AG04450 (cell line): ENCODE measurements at places on chromosomes 16 and 17.

DNA sequence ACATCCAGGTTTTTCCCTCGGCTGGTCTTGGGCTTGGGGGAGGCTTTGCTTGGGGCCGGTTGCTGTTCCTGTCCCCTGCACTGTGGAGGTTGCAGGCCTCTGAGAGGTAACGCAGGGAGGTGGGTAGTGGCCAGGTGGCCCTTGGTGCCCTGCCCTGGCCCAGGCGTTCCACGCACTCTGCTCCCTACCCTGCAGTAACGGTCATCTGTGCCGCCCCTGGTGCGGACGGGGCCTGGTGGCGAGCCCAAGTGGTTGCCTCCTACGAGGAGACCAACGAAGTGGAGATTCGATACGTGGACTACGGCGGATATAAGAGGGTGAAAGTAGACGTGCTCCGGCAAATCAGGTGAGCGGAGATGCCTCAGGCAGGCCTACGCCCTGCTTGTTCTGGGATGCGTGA, 30.9 kb downstream of the AKAP1 start:
- no peak for DNase-seq

DNA sequence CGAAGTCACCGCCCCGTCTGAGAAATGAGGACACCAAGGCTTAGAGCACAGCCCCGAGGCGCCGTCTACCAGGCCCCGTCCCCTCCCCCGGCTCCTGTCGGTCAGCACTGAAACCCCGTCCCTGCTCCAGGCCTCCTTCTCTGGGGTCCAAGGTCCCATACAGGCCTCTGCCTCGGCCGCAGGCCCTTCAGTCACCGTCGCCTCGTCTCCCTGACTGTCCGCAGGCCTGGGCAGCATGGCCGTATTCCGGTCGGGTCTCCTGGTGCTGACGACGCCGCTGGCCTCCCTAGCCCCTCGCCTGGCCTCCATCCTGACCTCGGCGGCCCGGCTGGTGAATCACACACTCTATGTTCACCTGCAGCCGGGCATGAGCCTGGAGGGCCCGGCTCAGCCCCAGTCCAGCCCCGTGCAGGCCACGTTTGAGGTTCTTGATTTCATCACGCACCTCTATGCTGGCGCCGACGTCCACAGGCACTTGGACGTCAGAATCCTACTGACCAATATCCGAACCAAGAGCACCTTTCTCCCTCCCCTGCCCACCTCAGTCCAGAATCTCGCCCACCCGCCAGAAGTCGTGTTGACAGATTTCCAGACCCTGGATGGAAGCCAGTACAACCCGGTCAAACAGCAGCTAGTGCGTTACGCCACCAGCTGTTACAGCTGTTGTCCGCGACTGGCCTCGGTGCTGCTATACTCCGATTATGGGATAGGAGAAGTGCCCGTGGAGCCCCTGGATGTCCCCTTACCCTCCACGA, 617 bp downstream of the COASY start:
- DNase-seq: no peak

GRCh38 chr16:46715769-46716305, 26.4 kb downstream of the ORC6 start:
- DNase-seq: no peak

- no peak for DNase-seq
Observed at GRCh38 chr16:66894948-66895688, 14.8 kb downstream of the PDP2 start.

DNA sequence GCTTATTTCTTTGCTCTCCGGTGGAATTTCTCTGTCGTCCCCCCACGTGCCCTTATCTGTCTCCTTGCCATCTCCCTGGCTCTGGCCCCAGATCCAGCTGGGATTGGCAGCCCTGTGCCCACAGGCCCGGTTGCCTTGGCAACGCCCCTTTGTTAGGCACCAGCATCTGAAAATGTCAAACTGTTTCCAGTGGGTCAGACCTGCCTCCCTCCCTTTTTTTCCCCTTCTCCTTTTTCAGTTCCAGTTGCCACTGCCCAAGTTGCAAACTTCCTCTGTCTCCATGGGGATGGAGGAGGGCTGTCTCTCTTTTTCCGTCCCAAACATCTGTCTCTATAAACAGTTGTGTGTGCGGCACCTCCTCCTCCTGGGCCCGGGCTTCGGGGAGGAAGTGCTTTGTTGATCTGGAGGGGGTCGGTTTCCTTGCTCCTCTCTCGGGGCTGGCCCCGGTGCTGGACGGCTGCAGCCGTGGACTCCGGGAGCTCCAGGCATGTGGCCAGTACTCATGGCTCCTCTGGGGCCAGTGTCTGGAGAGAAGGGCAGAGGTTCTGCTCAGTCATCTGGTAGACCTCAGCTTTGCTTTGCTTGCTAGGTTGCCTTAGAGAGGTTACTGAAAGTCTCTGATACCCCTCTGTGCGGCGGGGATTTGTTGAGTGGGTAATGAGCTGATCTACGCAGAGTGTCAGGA, 35.3 kb downstream of the SOCS3 start:
- peak; percentile 69 for DNase-seq

DNA sequence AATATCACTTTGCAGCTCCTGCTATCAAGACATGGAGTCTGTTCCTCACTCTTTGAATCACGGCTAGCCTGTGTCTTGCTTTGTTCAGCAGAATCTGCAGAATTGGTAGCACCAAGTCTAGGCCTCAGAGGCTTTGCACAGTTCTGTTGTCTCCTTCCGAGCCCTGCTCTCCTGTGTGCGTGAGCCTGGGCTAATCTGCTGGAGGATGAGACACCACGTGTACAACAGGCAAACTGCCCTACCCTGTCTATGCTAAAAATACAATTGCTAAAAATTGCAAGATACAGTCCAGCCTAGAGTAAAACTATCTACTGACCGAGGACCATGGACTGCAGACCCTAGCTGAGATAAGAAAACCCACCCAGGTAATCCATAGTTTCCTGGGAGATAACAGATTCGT, 484.7 kb downstream of the NPIPA7 start:
- DNase-seq: no peak
